CD4-positive, alpha-beta T cell treated with Interleukin-2 at 100 ng/mL for 4 hours (primary cell): ENCODE measurements at places on chromosomes 4 and X.

GRCh38 chr4:38075370-38076152 is 115.4 kb downstream of the PTTG2 start:
- DNase-seq: no peak

DNA sequence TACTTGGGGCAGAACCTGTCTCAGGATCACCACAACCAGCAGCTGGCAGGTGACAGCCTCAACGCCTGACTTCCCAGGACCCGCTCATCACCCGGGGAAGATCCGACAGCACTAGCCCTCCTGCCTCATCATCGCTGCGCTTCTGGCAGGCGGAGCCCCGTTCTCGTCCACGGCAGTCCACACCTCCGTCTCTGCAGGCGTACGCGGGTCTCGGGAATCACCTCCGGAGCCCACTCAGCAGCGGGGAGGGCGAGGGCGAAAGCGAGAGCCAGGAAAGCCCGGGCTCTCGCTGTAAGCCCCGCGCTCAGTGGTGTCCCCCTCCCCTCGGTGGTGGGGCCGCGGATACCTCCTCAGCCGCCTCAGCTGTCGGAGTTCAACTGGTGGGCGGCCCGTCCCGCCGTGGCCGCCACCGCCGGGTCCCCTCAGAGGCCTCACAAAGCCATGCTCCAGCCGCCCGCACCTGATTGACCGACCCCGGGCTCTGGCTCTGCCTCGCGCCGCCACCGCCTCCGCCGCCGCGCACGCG is 518 bp upstream of the CNKSR2 start:
- DNase-seq: peak; percentile 3

DNA sequence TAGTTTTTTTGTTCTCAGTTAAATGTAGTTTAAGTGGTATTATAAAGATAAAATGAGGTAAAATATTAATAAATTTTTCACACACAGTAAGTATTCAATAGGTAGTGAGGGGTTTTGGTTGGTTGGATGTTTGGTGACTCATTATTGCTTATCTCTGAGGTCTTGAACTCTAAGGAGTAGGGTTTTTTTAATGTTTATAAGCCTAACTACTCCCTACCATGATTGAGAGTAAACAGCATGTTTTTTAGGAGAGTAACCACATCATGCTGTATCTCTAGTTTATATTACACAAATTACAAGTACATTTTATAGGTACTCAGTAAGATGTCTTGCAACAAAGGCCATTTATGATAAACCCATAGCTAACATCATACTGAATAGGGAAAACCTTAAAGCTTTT is 181.6 kb downstream of the MAPK10 start:
- no peak for DNase-seq

- DNase-seq: no peak
Observed at GRCh38 chr4:7673121-7673520, 238.4 kb upstream of the PSAPL1 start.

DNA sequence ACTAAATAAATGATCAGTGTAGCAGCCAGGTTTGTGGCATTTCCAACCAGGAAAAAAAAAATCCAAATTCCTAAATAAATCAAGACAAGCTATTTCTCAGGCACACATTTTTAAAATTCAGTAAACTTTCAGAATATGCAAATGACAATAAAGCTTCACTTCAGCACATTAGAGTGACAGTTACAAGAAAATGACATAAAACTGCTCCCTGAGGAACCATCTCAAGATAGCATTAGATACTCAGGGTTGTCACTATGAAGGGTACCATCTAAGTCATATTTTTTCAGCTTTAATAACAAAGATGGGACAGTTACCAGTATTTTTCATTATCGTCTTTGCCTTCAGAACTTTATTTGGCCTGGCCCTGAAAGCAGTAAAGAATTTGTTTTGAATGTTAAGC is 411.3 kb upstream of the RASGEF1B start:
- no peak for DNase-seq

GRCh38 chr4:124092101-124092500 is 620.4 kb downstream of the ANKRD50 start:
- no peak for DNase-seq

DNA sequence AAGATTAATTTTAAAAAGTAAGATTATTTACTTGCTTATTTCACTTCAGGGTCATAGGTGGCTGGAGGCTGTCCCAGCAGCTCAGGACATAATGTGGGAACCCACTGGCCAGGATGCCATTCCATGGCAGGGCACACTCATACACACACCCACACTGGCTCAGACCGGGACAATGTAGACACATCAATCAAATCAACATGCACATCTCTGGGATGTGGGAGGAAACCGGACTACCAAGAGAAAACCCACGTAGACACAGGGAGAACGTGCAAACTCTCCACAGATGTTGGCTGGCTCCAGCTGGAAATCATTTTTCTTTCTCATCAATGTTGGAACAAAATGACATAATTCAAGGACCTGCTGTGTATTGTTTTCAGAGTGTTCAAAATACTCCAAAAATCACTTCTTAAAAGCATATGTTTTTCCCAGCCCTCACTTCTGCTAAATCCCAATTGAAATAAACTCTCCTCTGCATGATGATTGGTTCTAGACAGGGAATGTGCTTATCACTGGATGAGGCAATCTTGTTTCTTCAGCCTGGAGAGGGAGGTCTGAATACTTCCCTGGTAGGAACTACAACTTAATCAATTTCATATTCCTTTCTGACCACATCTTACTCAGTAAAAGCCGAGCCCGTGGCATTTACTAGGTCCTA is 18.6 kb upstream of the CPE start:
- DNase-seq: no peak

- DNase-seq: no peak
Observed at GRCh38 chr4:107900067-107900466, 31.3 kb upstream of the CYP2U1 start.

GRCh38 chr4:154618708-154619315 is 6.4 kb upstream of the FGG start:
- peak; percentile 32 for DNase-seq

DNA sequence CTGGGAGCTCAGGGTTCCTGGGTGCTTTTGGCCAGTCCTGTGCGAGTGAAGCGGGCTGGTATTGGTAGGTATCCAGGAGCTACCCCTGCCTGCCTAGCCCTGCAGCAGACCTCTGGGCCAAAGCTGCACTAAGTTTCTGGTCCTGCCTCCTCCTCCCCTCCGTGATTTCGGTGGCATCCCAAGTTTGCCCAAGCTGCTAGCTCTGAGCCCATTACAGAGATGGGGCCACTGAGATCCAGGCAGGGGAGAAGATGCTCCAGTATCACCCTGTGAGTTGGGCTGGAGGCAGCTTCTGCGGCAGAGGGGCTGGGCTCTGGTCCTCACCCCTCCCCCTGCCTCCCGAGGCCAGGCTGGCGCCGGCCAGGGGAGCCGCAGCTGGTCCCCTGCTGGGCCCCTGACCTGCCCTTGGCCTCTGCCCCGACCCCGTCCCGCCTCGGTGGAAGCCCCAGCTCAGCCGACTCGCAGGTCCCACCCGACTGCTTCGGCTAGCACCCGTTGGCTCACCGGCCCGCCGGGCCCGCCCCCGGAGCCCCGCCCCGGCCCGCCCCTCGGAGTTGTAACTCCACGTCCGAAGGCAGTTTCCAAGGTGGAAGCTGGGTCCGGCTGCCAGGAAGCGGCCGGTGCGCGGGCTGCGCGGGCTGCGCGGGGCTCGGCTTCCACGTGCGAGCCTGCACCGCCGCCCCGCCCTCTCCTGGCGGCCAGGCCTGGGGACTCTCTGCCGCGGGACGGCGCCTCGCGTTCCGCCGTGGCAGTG is at the start of gene DUSP9:
Gene DUSP9 (plus strand): TSS at position 584 of the 754 bp plus-strand sequence. CDS start 751 bp downstream, outside the sequence.
- no peak for DNase-seq

DNA sequence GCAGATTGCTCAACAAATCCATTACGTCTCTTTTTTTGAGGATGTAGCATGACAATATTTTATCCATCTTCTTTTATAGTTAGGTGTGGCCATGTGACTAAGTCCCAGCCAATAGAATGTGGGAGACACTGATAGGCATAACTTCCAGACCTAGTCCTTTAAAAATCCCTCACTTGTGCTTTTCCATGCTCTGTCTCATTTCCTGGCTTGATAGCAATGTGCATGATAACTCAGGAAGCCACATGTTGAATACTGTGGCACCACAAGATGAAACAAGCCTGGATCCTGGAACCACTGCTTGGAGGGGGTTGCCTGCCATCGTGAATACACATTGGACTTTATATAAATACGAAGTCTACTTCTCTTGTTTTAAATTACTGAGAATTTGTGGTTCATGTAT is 184.0 kb upstream of the NEIL3 start:
- DNase-seq: no peak

DNA sequence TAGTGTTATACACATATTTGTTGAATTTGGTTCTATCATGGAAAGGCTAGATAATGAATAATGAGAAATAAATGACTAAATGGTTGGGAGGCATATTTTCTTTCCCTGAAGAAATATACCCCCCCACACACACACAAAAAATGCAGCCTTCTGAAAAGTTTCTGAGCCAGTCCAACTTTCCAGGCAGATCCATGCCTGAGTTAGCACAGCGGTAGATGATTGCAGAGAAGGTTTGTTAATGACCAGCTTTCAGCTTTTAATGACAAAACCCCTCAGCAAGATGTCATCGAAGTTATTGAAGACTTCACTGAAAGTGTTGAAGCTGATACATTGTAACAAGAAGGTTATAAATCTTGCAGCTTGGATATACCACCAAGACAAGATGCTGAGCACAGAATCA is 61.4 kb downstream of the GBA3 start:
- no peak for DNase-seq
